ENCODE measurements at places on chromosomes 12 and 14.

DNA sequence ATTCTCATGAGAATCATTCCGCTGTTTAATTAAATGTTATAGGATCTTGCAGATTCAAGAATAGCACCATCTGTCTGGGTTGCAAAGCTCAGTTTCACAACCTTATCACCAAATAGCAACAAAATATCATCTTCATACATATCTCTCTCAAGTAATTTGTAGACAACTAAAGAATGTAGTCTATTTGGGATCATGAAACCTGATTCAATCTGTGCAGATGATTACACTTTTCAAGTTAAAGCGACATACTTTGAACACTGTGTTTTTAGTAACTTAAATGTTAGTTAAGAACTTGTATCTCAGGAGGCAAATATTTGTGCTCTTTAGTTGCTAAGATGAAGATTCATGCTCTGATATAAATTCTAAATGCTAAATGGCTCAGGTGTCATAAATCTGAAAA lies 14.8 kb downstream of the MED13L start:
- DNase-seq: no peak

- DNase-seq: no peak
These were observed 111.1 kb upstream of the AMIGO2 start for GRCh38 chr12:47190905-47191304.

- no peak for DNase-seq
These were observed 14.2 kb downstream of the SINHCAF start for GRCh38 chr12:31311634-31312258.

DNA sequence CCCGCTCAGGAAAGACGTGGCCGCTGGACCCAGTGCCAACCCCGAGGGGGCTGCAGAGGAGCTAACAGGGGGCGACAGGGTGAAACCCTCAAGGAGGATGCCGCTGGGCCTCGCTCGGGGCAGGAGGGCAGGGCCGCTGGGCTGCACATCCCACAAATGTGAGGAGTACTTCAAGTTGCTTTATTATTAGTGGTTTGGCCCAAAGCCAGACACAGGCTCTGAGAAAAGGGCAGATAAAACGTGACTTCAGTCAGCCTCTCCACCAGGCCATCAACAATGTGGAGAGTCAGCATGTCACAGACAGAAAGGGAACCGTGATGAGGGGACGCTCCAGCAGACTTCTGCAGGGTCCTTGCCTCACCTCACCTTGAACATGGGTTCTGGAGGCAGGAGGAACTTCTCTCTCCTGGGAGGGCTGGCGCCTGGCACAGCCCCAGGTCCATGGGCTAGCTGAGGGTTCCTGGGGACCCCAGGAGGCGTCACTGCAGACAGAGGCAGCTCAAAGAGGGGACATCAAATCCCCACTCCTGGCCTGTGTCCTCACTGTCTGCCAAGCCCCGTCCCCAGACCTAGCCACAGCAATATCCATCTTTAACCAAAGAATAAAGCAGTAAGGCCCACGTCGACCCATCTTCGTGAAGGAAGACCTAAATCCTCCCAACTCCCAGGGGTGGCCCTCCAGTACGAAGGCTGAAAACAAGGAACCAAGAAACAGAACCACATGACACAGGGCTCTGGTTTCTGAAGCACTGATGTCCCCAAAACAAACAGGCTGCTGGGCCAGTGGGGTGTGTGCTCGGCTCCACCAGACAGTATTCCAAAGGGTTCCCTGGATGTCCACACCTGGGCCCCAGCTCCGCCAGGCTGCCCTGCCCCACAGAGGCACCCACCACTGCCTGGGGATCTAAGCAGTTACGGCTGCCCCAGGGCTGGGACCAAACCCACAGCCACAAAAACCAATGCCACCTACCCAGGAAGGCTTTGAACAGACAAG lies 35.1 kb downstream of the CCDC85C start:
- DNase-seq: no peak

DNA sequence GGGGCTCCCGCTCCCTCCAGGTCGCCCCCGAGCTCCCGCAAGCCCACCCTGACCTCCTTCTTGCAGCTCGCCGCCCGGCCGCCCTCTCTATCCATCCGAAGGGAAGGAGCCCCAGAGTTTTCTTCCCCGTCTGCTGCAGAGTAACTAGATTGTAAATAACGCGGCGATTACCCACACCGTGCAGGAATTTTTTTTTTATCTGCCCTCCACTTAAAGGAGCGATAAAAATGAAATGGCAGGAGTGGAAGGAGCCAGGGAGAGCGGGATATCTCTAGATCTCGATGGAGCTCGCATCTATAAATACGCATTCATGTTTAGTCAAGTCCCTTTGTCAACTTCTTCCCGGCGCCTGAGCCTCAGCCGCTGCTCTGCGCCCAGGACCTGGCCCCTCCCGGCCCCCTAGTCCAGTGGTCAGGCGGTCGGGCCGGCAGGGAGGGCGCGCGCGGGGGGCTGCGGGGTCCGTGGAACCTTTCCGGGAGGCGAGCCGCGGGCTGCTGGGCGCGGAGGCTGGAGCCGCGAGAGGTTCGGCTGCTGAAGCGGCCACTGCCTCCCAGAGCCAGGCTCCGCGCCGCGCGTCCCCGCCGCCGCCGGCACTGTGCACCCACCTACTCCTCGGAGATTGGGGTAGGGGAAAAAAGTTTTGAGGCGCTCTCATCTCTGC lies 386.0 kb downstream of the BCAT1 start:
- DNase-seq: no peak
